ENCODE measurements at places on chromosomes 2 and 18.

DNA sequence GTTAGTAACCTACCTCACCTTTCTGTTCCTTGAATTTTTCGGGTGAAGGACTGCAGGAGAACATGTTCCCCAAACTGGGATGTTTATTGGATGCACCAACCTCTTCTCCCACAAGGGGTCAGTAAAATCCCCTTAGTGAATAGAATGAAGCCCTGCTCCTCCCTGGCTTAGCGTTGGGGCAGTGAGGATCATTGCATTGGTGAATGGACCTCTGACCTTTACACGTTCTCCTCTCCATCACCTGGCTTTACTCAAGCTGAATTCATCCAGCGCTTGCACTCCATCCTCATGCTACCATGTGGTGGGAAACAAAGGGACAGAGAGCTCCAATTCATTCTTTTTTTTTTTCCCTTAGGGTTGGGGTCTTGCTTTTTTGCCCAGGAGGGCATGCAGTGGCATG is 157.2 kb downstream of the MIB1 start:
- no peak for DNase-seq

DNA sequence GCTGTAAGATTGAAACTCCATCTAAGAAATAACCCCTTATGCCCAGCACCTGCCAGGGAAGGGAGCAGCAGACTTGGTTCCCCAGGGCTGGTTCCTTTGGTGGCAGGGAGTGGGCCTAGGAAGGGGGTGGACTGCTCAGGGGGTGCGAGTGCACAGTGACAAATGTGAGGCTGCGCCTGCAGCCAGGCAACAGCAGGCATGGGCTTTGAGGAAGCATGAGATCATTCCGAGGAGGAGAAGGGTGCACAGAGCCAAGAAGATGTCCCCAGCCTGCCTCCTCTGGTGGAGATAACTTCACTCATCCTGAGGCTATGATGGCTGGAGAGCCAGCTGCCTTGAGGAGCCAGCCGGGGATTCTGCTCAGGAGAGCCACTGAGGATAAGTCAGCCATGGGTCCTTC is 158.0 kb downstream of the CAPN13 start:
- DNase-seq = no peak

DNA sequence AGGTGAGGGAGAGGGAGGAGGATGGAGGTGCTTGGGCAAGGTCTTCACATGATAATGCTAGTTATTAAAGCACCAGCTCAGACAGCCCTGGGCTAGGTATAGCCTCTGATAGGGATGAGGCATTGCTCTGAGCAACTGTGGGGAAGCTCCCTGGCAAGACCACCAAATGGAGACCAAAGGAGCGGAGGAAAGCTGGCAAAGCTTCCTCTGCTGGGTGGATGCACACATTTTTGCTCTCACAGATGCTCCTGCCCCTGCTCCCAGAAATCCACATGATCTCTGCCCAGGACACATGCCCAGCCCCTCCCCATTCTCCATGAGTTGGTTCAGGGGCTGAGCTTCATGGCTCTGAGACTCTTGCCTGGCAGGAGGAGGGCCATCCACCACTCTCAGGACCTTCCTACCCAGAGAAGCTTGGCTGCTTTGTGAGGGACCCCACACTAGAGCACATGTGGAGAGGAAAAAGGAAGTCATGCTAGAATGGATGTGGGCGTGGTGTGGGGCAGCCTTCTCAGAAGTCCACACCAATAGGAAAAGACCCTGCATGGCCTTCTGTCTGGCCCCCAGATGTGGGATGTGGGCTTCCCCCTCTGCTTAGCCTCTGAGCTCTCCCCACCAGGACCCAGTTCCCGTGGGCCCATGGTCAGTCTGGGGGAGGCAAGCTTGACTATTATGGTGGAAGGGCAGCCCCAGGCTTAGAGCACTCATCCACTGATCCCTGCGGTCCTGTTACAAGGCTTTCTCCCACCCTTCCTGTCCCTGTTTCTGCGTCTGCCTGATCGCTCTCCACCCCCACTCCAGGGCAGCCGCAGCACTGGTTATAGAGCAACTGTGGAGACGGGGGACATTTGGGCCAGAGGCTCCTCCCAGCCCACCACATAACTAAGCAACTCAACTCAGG is 10.5 kb upstream of the CYP26B1 start:
- no peak for DNase-seq

DNA sequence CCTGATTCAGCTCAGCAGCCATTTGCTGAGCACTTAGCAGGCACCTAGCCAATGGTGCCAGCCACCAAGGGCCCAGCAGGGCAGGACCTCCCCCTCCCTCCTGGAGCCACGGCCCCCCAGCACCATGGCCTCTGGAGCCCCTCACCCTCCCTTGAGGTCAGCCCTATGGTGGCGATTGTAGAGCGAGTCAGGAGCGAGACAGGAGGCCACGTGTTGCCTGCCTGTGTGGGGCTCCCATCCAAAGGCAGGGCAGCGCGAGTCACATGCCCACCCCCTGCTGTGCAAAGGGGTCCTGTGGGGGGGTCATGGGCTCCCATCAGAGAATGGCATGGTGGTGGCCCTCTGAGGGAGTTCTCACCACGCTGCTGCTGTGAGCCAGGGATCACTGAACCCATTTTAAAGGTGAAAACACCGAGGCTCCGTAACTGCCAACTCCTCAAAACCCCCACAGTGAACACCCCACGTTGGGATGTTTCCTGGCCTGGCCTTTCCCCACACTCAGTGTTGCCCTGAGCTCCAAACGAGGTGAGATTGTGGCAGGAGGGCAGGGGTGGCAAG is 35.6 kb downstream of the RAMP1 start:
- no peak for DNase-seq

- no peak for DNase-seq
Observed at GRCh38 chr2:161954103-161954502, 119.9 kb downstream of the DPP4 start.

DNA sequence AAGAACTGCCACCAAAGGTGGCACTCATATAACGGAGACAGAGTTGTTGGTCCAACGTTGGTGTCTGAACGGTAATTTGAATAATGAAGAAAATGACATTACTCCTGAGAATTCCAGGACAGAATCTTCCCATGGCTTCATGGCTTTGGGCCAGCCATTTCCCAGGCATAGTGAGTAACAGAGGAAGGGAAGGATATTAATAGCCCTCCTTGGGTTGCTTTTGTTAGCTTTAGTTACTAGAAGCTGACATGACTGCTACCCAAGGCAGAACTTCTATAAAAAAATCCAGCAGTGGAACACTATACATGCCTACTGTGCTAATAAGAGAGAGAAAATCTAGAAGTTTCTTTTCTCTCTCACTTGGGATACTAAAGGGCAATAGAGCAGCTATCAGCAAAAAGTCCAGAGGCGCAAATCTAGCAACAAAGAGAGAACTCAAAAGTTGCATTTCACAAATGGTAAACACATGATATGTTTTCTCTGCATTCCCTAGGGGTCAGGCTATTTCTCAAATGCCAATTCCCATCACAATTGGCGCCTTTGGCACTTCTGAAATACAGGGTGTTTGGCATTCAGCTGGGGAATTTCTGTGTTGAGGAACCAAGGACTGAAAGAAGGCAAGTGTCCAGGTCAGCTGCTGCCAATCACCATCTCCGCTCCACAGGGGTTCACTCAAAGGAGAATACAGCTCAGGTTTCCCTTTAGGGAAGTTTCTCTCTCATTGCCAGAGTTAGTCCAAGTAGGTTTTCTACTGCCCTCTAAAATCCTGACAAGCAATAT is 160.8 kb upstream of the KYNU start:
- DNase-seq = no peak

GRCh38 chr2:70823249-70823648 is 2.9 kb upstream of the CLEC4F start:
- DNase-seq = no peak

DNA sequence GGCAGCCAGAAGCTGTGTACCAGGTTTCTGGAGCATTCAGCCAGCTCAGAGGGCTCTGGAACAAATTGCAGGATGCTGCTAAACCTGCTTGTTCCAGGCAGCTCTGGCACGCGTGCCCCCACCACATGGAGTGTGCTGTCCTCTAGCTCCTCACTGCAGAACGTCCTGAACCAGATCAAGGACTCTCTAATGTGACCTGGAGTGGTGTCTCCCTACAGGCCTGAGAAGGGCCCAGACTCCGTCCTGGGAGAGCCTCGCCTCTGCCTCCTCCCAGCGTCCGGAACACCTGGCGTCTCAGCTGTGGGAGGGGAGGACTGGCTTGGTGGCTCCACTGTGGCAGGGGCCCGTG is 115.6 kb upstream of the GPC1 start:
- DNase-seq = no peak

GRCh38 chr2:207423886-207424285 is 105.9 kb upstream of the CREB1 start:
- no peak for DNase-seq

DNA sequence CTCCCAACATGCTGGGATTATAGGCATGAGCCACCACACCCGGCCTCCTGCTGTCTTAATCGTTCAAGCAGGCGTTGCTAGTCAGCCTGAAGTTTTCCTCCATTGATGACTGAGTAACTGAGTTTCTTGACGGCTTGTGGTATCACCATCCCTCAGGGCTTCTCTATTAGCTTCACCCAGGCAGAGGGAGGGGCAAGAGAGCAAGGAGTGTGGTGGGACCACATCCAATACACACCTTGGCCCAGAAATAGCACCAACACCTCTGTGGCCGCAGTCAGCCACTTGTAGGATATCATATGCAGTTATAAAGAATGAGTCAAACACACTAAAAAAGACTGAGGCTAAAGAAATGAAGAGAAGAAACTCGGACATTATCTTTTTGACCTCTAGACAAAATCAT is 1009.4 kb upstream of the CELF4 start:
- DNase-seq = no peak

DNA sequence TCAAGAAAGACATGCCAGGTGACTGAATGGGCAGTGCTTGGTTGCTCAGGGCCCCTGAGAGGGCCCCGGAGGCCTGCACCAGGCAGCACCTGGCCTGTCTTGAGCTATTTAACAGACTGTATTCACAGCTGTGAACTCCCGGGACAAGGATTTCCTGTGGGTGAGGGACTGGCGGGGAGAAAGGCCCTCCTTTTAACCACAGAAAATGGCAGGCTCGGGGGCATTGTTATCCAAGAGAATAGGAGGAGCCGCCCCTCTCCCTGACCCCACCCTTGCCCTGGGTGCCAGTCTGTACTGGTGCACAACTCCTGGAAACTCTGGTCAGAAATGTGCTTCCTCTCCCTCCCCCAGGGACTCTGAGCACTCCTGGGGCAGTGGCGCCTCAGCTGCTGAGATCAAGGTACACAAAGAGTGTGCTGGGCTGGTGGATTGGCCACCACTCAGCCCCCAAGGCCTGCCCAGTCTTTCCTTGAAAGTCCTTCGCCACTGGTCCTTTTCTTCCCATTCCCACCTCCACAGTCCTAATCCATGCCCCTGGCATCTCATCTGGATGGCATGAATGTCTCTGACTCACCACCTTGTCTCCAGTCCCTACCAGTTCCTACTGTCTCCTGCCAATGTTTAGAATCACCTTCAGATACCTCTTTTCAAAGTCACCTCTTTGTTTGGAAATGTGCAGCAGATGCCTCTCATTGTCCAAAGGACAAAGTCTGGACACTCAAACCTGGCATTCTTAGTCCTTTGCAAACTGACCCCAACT is 19.6 kb upstream of the EPAS1 start:
- no peak for DNase-seq

GRCh38 chr2:51633073-51633472 is 601.1 kb upstream of the NRXN1 start:
- DNase-seq = no peak

All from NCI-H510A treated with DMSO at 0.1 percent for 48 hours (cell line).